ENCODE measurements at places on chromosomes 13 and 19.

DNA sequence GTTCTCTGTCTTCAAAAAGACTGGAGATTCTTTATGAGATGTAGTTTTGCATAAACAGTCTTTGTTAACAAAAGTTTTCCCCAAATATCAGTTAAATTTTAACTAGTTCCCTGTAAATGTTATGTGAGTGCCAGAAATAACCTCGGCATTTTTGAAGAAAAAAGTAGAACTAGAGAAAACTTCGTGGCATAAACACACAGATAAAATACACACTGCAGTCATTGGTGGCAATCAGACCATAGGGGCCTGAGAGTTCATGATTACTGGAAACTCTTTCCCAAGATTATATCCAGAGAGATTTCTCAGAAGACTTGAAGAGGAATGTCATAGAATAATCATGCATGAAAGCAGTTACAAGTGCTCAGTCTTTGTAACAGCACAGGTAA is 190.0 kb downstream of the MZT1 start:
- no peak for DNase-seq

DNA sequence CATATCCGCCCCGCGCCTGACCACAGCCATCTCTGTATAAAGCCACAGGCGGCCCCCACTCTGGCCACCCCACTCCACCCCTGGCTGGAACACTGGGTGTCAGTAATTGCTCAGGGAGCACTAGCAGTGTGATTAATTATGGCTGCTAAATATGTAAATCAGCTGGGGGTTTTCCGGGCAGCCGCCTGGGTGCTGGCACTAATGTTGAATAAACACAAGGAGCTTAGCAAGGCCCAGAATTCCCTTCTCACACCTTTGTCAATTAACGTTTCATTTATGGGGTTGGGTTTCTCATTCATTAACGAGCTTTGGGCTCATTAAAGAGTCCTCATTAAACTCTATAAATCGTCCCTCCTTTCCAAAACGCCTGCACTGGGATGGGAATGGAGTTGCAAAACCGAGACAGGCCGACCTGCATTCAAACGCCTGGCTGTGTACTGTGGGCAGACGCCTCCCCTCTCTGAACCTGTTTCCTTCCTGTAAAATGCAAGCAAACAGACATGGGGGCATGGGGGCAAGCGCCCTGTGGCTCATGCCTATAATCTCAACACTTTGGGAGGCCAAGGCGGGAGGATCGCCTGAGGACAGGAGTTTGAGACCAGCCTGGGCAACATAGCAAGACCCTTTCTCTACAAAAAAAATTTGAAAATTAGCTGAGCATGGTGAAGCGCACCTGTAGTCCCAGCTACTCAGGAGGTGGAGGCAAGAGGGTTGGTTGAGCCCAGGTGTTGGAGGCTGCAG is 17.7 kb upstream of the OLFM2 start:
- DNase-seq: no peak

DNA sequence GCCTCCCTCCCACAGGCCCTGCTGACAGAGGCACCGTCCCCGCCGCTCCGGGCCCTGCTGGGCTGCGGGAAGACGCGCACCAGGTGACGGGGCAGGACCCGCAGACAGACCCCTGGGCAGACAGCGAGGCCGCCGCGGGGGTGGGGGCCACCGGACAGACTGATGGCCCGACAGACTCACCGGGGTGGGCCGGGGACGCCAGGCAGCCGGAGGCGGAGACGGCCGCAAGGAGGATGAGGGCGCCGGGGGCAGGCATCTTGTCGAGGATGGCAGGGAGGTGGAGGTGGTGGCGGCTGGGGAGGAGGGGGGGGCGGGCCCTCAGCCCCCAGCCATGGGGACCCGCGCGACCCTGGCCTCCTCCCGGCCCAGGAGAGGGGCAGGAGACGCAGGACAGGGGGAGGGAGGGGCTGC is 309 bp downstream of the LMTK3 start:
- no peak for DNase-seq

GRCh38 chr13:34515201-34515600 is 426.9 kb upstream of the NBEA start:
- no peak for DNase-seq

GRCh38 chr13:99871249-99871898 is 100.2 kb downstream of the ZIC5 start:
- no peak for DNase-seq

DNA sequence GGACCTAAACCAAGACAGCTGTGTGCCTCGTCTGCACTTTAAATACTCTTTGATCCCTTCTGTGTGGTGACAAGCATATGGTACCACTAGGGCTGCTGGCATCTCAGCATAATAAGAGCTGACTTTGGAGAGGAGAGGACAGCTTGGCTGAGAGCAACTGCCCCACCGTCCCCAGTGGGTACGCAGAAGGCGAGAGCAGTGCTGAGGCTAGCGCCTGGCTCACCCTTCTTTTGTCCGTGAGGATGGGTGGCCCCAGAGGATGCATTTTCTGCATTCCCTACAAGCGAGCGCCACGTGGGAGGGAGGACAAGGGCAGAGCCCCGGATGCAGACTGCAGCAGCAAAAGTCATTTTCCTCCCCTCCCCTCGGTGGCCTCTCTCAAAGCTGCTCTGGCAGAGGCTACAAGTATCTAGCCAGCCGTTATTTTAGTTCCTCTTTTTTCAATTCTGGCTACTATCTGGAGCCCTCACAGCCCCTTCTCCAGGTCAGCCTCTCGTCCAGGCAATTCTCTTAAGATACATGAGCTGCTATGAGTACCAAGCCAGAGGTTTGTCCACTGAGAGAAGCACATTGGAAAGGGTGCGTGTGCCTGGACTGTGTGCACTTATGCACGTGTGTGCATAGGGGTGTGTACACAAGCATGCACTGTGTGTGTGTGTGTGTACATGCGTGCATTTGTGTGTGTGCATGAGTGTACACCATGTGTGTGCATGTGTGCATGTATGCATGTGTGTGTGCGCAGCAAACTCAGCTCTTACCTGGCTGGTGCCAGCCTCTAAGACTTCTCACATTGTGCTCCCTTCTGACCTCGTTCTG is 51.3 kb downstream of the RAB20 start:
- DNase-seq: no peak

DNA sequence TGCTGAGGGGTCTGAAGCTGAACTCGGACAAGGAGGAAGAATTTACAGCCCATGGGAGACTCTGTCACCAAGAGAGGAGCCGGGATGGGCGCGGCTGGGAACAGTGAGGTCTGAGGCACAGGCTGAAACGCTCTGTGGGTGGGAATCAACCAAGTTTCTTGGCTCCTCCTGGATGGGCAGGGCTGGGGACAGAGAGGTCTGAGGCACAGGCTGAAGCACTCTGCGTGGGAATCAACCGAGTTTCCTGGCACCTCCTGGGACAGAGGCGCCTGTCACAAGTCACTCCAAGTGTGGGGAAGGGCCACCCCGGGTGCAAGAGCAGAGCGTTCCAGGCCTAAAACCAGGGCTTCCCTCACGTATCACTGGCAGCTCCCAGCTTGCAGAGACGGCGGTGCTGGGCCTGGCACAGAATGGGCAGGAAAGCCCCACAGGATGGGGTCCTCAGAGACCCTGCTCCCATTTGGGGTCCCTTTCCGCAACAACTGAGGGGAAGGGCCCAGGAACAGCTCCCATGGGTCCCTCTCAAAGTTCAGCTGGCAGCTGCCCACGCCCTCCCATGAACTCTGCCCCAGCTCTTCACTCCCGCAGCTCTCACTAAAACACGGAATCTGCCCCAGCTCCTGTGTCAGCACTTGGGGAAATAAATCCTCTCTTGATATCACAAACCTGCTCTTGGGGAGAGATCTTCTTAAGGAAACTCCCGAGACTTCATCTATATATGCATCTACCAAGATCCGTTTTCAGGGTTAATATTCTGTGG is 18.5 kb downstream of the AP3D1 start:
- no peak for DNase-seq

- no peak for DNase-seq
Observed at GRCh38 chr19:2867025-2867991, at the start of gene ZNF556. Gene ZNF556, plus strand, starts transcription at chr19:2867335. Its CDS starts 87 bp downstream, at chr19:2867422.

DNA sequence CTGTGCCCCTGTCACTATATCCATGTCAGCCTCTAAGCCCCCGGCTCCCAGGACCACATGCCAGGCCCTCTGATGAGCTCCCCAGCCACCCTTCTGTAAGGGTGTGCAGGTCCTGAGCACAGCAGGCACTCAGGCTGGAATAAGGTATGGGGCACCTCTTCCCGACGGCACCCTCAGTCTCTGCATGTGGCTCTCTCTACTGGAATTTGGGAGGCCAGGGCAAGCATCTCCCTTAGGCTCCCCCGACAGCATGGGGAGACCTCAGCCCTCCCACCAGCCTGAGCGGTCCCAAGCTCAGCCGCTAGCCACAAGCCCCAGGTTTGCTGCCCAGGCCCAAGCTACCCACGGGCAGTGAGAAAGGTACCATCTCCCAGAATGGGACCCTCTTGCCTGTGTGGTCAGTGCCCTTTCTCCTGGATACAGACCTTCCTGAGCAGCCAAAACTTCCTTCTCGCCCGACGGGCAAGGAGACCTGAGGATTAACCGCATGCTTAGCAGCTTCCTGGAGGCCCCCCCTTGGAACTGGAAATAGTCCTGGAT is 22.5 kb upstream of the C19orf12 start:
- no peak for DNase-seq
